ENCODE measurements at places on chromosomes 11 and 22.

GRCh38 chr22:22349455-22349836, 104.9 kb downstream of the VPREB1 start:
- no peak for DNase-seq

GRCh38 chr11:44766972-44767278, 40.2 kb downstream of the TSPAN18 start:
- no peak for DNase-seq

DNA sequence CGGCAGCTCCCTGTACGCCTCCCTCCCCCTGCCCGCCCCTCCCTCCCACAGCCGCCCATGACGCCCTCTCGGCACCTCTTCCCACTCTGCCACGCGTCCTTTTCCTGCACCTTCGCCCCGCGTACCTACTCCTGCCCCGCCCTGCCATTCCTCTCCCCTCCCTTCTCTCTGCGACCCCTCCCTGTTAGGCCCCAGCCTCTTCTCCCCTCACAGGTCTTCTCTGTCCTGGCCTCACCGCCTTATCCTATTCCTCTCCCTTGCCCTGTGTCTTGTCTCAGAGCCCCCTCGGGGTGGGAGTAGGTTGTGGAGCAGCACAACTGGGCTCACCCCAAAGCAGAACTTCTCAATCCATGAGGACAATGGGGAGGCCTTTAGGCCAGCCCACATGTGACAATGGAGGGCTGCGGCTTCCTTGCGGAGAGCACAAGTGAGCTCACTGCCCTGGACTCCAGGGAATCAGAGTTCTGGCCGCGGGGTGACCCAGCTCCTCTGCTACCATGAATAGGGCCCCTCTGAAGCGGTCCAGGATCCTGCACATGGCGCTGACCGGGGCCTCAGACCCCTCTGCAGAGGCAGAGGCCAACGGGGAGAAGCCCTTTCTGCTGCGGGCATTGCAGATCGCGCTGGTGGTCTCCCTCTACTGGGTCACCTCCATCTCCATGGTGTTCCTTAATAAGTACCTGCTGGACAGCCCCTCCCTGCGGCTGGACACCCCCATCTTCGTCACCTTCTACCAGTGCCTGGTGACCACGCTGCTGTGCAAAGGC, 539 bp downstream of the SLC35C1 start:
- no peak for DNase-seq

DNA sequence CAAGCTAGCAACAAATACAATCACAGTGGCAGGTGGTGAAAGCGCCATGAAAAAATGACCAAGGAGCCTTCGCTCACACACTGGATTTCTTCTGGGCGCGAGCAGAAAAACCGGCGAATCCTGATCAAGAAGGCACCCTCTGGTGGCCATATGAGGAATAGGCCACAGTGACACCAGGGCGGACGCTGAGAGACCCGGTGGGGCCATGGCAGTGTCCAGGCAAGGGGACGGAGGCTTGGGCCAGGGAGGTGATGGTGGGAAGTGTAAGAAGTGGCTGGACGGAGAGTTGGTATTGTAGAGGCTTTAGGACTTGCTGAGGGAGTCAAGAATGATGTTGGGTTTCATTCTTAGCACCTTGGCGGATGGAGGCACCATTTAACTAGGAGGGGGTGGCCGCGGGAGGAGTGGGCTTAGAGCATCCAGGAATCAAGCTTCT, 16.9 kb upstream of the RAC2 start:
- peak; percentile 47 for DNase-seq

DNA sequence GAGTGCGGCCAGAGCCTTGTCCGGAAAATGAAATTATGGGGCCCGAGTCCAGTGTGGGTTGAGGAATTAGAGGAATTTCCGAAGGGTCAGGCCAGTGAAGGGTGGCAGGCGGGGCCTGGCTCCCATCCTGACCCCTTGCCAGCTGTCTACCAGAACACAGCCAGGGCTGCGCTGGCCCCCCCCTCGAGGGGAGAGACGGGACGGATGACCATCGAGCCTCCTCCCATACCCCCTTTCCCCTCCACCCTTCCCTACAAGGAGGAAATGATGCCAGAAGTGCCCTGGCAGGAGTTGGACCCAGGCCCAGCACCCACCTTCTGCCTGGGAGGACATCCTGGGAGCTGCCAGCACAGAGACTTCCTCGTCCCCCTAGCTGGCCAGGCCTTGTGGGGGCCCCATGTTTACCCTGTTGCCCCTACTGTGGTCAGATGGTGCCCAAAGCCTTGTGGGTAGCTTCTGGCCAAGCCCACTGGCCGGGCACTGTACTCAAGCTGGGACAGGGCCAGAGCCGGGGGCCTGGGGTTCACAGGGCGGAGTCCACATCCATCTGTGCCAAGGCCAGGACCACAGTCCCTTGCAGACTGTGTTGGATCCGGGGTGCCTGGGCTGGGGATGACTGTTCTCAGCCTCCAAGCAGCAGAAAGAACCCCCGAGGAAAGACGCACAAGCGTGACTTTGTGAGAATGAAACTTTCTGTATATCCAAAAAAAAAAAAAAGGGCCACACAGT, 20.8 kb downstream of the ARVCF start:
- DNase-seq: no peak
